Ascending aorta (tissue), 2 donors: ENCODE measurements at places on chromosomes 12 and 14. TPM values are rescaled to one million over a fixed set of nuclear protein-coding genes. Genes with fewer than 3 reads are reported as not detected.

GOLT1B gene
- 9.2 TPM for total RNA-seq

PTGDR gene
- 13.4 TPM for total RNA-seq

VAMP1 gene
- 17.1 TPM for total RNA-seq

SLC16A7 gene
- 12.6 TPM for total RNA-seq

SYNDIG1L gene
- not detected for total RNA-seq

GPR68 gene
- not detected for total RNA-seq

KRT79 gene
- not detected for total RNA-seq

MCRS1 gene
- total RNA-seq: 66.8 TPM
